Stimulated activated CD8-positive, alpha-beta memory T cell treated with anti-CD3 and anti-CD28 coated beads, Interleukin-15, amount 100 ng/mL, for 48 hours (primary cell): ENCODE measurements at places on chromosomes 5 and 9.

GRCh38 chr5:671459-672328 lies 21.5 kb downstream of the TPPP start:
- DNase-seq, result peak; percentile 40

GRCh38 chr9:127463911-127464310 lies 12.6 kb downstream of the LRSAM1 start:
- DNase-seq, result no peak

DNA sequence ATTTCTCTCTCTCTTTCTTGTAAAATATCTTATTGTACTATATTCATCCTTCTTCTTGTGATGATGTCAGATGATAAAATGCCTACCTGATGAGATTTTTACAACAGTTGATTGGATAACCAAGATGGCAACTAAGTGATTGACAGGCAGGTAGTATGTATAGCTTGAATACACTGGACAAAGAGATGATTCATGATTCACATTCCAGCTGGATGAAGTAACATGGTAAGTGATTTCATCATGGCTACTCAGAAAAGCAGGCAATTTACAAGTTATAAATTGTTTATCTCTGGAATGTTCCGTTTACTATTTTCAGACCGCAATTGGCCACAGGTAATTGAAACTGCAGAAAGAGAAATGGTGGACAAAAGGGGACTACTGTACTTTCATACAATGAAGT lies 1471.7 kb upstream of the C9orf72 start:
- no peak for DNase-seq

DNA sequence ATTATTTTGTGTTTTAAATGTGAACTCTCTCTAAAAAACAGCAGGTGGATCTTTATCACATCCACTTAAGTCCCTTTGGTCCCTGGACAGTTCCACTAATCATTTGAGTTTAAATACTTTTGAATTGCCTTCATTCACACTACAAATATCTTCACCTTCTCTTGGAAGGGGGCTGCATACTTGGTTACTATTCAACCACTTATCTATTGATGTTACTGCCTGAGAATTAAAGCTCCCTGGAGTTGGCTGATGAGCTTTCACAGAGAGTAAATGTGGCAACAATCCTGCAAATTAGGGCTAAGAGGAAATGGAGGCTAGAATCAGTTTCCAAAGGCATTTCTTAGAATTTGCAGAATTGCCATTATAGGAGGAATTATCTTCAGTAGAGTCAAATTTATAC lies 180.4 kb downstream of the ST8SIA4 start:
- no peak for DNase-seq

DNA sequence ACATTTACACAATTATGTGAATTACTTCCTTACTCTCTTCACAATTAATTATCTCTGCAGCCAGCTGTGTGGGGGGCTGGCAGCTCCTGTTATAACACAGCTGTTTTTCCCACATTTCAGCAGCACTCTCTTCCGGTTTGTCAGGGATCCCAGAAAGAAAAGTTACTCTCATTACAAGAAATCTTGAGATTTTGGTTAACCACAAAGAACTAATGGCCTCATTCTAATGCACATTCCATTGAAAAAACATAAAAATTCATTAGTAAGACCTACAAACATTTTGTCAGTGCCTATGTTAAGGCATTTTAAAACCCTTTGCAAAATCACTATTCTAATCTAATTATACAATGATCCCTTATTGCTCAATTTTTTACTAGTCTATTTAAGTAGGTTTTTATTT lies 64.1 kb downstream of the PDE4D start:
- no peak for DNase-seq

GRCh38 chr5:131272307-131272706 lies 8.5 kb downstream of the CDC42SE2 start:
- no peak for DNase-seq

DNA sequence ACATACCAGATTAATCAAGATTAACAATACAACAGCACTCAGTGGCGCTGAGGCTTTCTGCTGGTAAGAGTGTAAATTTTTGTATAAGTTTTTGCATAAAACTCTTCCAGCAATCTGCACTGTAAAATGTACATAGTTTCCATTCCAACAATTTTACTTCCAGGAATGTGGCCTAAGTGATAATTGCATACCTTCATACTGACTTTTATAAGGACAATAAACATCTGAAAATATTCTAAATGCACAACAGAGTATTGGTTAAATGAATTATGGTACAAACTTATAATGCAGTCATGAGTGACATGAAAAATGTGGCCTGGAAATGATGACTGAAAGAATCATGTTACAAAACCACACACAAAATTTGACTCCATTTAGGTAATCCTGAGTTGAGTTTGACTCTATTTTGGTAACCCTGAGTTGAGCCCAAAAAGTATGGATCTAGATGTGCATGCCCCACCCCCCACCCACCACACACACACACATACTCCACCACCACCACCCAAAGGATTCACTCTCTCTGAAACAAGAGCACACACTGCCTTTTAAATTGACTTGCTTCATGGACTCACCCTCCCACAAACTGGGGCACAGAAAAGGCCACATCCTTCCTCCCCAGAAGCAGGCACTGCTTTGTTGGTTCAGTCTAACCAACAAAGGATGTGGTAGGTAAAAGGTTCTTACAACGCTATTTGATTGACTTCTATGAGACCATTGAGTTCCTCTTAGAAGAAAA lies 137.6 kb downstream of the SUSD1 start:
- peak; percentile 63 for DNase-seq

DNA sequence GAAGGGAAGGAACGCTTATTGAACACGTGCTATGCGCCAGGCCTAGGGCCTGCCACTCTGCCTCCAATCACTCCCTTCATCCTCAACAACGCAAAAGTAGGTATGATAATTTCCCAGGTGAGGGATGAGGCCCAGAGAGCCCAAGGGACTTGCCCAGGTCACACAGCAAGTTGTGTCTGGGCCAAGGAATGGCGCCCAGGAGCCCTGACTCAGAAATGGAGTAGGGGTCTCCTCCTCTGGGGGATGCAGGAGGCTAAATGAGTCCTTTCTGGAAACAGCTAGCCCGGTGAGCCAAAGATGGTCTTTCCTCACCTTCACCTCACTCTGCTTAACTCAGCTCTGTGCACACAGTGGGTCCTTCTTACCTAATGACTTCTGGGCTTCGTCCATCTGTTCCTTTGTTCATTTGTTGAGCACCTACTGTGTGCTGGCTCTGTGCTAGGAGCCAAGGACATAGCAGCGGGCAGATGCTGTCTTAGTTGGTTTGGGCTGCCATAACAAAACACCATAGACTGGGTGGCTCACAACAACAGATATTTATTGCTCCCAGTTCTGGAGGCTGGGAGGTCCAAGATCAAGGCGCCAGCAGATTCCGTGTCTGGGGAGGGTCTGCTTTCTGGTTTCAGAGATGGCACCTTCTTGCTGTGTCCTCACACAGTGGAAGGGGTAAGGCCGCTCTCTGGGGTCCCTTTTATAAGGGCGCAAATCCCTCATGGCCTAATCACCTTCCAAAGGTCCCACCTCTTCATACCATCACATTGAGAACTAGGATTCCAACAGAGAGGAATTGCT lies 22.3 kb upstream of the NEURL1B start:
- DNase-seq, result no peak

DNA sequence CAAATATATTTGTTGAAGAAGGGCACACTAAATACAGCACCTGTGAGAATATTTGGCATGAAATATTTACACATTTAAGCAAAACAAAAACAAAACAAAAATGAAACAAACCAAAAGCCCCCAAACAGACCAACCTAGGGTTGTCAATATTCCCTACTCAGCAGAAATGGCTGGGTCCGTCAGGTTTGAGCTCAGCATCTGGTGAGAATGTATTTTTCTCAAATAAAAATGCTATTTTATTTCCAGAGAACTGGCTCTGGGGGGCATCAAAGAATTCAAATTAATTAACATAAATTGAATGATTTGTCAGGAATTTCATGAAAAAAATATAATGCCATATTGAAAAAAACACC lies 142.8 kb upstream of the COL5A1 start:
- DNase-seq, result no peak

DNA sequence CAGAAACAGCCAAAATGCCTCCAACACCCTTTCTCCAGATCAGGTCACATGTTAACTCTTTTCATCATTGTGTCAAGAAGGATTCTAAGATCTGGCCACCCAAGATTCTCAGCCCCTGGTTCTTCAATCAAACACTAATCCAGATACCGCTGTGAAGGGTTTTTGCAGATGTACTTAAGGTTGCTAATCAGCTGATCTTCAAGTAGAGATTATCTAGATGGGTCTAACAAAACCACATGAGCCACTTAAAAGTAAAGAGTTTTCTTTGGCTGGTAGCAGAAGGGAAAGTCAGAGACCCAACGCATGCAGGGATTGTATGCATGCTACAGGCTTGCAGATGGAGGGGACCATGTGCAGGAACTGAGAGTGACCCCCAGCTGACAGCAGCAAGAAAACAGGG lies 267.9 kb downstream of the CDK5RAP2 start:
- DNase-seq, result no peak

DNA sequence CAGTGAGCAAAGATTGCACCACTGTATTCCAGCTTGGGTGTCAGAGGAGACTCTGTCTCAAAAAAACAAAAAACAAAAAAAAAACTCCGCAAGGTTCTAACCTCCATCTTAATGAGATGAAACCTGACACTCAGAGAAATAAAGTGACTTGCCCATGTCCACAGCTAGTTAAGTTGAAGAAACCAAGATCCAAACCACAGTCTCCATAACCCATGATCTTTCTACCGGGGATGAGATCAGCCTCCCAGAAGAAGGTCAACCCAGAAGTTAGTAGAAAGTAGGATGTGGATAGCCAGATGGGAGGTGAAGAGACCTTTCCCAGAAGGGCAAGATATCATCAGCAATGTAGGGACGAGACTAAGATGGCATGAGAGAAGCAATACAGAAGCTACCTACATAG lies 140.4 kb upstream of the ADRA1B start:
- DNase-seq, result no peak

GRCh38 chr5:83313436-83313835 lies 158.1 kb upstream of the VCAN start:
- no peak for DNase-seq

GRCh38 chr9:13078164-13078563 lies 201.3 kb downstream of the MPDZ start:
- DNase-seq, result no peak

- no peak for DNase-seq
These were observed 38.7 kb downstream of the ASS1 start for GRCh38 chr9:130483371-130483971.

GRCh38 chr5:17665836-17666235 lies 31.6 kb downstream of the TAF11L14 start:
- no peak for DNase-seq

DNA sequence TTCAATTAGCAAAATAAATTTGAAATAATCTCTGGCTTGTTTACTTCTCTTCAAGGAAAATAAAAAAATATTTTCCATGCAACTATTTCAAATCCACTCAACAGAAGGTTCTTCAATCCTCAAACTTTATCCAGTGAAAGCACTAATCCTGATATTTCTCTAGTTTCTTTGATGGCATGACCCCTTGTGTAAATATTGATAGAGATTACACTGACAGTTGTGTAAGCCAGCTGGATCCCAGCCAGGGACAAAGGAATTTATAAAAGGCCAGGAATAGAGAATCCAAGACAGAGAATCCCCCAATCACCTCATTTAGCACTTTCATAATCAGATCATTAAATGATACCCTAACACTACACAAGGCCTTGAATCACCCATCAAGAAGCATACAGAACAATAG lies 135.2 kb downstream of the GNA14 start:
- DNase-seq, result no peak

GRCh38 chr5:6488021-6488420 lies 39.4 kb downstream of the UBE2QL1 start:
- no peak for DNase-seq

GRCh38 chr5:68680366-68680765 lies 413.4 kb upstream of the SLC30A5 start:
- no peak for DNase-seq

- DNase-seq, result no peak
These were observed 437.4 kb downstream of the ARHGEF28 start for GRCh38 chr5:74063346-74063745.

GRCh38 chr9:32161720-32162119 lies 222.7 kb upstream of the ACO1 start:
- no peak for DNase-seq

GRCh38 chr5:74378464-74378863 lies 262.1 kb downstream of the ENC1 start:
- DNase-seq, result no peak

- DNase-seq, result no peak
These were observed 200.8 kb downstream of the DAB2IP start for GRCh38 chr9:121852241-121852640.

DNA sequence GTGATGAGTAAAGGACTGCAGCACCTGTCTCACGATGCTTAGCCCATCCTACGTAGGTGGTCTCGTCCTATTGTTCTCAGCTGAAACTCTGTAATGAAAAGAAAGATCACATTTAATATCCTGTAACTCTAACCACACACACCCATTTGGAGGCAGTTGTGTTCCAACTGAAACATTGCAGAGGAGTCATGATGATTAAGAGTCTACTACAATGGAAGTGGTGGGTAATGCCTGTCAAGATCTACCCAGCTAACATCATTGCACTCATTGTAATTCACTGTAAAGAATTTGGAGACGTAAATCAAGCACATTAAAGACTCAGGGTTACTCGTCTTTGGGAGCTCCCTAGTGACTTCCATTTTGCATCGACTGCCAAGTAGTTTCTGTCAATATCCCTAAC lies 106.0 kb upstream of the PTPN3 start:
- no peak for DNase-seq

- DNase-seq, result no peak
These were observed 114.5 kb upstream of the GPR151 start for GRCh38 chr5:146630472-146630871.

- DNase-seq, result no peak
These were observed at the start of gene CAPSL for GRCh38 chr5:35938568-35939227. CAPSL (minus strand) TSS chr5:35938622; CDS start chr5:35921120, 17,502 bp downstream.

DNA sequence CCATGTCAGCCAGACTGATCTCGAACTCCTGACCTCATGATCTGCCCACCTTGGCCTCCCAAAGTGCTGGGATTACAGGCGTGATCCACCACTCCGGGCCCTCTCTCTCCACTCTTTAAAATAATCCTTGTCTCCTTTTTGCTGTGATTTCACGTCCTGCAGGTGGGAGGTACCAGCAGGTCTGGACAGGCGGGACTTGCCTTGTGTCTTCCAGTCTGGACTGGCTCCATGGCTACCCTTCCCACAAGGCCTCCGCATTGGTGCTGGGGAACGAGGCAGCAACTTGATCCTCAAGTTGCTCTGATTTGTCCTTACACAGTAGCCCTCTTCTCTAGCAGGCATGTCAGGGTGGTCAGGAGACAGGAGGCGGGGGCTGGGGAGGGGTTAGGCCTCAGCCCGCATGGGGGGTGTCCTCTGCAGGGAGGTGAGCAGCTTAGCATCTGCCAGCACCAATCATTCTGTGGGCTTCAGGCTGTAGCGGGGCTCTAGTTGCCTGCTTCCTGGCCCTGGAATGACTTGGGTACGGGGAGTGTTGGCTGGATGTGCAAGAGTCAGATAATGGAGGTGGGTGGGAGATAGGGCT lies 54.3 kb downstream of the TENT4A start:
- DNase-seq, result no peak

DNA sequence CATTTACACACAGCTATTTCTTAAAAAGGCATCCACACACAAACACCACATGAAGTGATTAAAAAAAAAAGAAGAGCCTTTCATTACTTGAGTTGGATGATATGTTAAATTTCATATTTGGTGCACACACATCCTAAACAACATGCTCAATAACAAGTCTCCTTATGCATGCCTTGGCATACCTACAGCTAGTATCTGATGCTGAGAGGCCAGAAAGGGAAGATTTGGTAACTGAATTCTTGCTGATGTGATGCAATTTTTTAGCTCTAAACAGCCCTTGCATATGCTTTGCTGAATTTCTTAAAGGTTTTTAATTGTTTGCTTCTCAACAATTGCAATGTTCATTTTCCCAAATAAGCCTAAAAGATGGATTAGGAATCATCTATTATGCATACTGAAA lies 338.8 kb downstream of the ARL15 start:
- no peak for DNase-seq

- no peak for DNase-seq
These were observed 134.3 kb downstream of the PPP2R2B start for GRCh38 chr5:146744068-146744745.
